ENCODE measurements at places on chromosomes 4 and X.

DNA sequence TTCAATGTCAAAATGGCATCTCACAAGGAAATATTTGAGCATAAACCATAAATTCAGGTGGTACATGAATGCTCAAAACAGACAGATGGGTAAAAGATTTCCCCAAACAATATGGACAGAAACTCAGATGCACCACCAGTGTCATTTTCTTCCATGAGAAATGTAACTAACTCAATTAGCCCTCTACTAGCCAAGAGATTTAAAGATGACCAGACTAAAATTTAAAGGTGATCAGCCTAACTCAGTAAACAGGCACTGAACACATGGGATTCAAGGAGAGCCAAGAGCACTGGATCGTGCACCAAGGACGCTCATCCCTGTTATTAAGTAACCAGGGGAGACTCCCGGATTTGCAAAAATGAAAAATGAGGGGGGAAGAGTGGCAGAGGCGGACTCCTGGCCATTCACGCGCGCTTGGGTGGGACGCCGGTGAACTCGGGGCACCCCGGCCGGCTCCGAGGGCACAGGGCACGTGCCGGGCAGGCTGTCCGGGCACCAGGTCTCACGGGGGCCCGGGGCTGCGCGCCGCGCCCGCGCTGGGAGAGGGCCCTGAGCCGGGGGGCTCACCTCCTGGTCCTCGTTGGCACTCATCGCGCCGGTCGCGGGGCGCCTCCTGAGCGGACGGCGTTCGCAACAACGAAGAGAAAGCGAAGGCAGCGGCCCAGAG is 490 bp downstream of the RWDD4 start:
- no peak for DNase-seq

GRCh38 chrX:9905721-9906120 is 61.4 kb upstream of the CLDN34 start:
- no peak for DNase-seq

DNA sequence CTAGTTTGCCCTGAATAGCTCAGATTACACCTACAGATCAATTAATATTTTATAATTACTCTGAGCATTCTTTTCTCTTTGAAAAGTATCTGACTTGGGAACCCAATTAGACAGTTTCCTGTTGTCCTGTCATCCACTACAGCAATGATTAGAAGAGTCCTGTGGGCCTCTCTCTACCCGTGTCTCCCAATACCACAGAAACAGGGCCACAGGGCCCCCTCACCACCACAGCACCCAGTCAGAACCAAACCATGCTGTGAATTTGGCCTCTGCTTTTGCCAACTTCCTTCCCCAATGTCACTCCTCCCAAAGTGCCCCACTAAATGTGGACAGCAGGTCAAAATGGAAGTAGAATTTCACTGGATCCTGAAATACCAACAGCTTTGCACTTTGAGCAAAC is 10.3 kb downstream of the USP46 start:
- DNase-seq = no peak

- no peak for DNase-seq
Measured at GRCh38 chr4:39102297-39102696, 40.3 kb downstream of the KLHL5 start.

GRCh38 chrX:113421432-113421831 is 580.8 kb upstream of the AMOT start:
- DNase-seq = no peak

DNA sequence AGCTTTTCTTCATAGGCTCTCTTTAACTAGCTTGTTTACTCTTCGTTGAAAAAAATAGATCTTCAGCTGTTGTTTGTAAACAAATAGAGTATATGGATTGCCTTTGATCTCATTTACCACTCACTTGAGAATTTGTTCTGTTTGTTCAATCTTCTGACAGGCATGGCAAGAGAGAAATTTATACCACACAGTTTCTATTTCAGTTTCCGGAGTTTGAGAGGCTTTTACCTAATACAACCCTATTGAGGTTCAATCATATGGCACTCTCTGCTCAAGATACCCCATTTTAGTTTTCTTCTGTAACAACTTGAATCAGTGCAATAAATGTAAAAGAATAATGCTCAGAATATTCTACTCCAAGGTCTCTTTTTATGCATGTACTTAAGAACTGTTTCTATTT is 148.0 kb downstream of the EMCN start:
- DNase-seq = no peak

DNA sequence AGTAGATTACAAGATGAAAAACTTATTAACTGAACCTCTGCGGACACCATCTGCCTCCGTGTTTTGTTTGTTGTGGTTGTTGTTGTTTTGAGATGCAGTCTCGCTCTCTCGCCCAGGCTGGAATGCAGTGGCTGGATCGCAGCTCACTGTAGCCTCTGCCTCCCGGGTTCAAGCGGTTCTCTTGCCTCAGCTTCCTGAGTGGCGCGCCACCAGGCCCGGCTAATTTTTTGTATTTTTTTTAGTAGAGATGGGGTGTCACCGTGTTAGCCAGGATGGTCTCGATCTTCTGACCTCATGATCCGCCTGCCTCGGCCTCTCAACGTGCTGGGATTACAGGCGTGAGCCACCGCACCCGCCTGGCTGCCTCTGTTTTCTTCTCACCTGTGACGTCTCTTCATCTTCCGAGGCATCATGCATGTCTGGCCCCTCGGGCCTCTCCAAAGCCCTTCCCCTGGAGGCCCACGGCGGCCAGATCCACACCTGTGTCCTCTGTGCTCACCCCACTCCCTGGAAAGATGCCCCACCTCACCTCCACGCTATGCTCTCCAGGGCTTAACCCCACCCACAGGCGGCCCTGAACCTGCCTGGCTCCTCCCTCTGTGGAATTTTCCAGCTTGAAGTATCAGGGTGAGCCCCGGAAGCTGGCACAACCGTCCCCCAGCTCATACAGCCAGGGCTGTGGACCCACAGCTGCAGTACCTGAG is 77.0 kb upstream of the MXD4 start:
- DNase-seq = no peak

GRCh38 chr4:7206911-7207567 is 14.7 kb downstream of the SORCS2 start:
- DNase-seq = no peak

DNA sequence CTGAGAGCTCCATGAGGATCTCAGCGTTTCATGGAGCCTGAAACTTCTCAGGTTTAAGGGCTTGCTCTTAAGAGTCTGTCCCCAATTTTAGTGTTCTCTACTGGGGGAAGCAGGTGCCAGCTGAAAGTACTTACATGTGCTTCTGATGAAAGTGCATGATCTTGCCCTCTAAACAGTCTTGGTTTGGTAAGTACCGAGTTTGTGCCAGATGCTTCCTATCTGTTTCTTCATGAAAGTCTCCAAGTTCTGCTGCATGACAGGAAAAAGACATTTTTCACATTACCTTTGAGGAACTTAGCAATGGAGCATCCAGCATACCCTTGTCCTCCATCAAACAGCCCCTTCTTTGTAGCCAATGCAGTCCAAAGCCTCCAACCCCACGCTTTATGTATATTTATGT is 42.0 kb downstream of the FRMD7 start:
- DNase-seq = no peak

DNA sequence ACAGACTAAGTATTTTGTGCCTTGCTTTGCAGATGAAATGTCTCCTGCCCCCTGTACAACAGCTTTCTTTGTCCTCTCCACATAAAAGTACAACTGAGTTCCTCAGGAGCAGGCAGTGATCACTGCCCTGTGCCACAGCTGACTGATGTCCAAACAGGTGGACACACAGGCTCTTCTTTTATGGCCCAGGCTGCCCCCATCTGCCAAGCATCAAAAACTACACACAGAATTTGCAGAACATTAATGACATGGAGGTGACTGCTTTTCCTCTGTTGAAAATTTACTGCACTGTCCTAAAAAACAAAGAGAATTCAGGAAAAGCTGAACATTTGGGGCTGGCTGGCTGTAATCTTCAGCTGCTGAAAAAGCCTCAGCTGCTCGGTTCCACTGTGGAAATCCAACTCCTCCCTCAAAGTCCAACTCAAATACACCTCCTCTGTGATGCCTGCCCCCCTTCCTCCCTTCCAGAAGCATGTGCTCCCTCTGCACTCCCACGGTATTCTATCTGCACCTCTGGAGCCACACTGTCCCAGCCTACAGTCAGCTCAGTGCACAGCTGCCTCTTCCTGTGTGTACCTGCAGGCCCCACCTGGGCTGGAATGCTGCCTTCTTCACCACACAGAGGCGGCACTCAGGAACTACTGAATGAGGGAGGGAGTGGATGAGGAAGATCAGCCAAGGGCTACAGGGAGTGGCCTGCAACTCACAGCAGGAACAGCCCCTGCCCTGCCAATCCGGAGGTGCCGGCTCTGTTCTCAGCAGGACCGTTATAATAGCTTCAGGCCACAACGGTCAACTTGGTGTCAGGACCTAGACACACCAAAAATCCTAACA is 10.3 kb downstream of the AFAP1 start:
- no peak for DNase-seq

DNA sequence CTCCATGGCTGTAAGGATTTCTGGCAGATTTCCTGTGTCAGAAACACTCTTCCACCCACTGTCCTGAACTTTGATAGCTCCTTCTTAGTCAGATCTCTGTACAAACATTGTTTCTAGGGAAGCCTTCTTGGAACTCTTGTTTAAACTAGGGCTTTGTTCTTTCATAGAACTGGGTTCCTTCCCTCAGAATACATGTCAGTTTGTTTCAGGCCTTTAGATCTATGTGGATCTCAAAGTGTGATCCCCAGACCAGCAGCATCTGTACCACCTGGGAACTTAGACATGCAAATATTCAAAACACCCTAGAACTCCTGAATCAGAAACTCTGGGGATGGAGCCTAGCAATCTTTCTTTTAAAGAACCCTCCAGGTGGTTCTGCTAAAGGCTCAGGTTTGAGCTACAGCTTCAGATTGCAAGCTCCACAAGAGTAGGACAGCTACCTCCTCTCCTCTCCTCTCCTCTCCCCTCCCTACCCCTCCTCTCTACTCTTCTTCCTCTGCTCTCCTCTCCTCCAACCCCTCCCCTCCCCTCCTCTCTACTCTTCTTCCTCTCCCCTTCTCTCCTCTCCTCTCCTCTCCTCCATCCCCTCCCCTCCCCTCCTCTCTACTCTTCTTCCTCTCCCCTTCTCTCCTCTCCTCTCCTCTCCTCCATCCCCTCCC is 12.7 kb downstream of the RASSF6 start:
- DNase-seq = no peak

DNA sequence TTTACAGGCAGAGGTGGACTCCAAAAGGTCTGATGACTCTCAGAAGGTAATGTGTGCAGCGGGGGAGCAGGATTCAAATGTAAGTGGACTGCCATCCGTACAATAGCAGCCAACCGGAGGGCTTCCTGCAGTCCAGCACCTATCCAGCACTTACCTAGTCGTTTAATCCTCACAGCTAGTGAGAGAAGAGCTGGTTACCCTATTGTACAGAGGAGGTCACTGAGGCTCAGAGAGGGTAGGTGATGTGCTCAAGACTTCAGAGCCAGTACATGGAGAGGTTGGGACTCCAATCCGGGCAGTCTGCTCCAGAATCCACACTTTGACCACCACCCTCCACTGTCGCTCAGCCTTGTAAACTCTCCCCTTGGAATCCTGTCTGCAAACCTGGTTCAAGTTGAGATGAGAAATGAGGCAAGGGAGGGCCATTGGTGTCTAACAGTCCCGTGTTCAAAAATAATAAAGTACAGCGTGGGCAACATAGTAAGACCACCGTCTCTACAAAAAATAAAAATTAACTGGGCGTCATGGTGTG is 22.5 kb upstream of the JAKMIP1 start:
- no peak for DNase-seq

DNA sequence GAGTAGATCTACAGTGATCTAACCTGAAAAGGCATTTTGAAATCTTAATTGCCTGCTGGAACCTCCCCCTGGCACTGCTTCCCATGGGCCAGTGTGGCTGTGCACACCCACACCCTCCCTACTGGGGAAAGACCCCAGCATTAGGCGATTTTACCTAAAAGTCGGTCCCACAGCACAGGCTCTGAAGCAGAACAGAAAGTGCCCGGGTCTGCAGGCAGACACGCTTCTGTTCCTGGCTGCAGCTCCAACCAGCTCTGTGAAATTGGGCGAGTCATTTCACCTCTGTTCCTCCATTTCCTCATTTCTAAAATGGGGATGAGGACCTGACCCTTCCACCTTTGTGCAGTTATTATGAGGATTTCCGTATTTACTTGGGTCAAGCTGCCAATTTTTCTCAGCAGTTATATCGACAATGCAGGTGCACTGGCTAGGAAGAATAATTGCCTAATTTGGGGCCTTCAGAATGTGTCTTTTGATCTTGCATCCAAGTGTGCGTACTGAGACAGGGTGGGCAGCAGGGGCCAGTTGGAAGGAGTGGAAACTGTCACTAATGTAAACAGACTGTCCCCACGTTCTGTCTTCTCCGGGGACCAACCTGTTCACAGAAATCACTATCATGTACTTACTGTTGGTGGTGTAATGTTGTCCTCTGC is 7.1 kb downstream of the KLF3 start:
- DNase-seq = no peak

DNA sequence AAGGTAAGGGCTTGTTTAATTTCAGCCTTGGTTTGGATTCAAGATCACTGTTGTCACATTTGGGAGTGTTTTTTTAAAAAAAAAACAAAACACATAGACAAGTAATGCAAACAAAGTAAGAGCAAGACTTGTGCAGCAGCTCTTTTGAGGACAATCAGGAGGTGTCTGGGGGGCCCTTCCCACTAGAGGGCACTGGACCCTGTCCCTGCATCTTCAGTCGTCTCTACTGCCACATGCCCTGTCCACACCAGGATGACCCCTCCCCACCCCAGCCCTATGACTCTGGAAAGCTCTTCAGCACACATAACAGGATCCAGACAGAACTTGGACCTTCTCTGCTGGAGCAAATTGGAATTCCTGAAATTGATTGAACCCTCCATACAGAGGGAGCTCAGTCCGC is 71.0 kb downstream of the USP46 start:
- no peak for DNase-seq

DNA sequence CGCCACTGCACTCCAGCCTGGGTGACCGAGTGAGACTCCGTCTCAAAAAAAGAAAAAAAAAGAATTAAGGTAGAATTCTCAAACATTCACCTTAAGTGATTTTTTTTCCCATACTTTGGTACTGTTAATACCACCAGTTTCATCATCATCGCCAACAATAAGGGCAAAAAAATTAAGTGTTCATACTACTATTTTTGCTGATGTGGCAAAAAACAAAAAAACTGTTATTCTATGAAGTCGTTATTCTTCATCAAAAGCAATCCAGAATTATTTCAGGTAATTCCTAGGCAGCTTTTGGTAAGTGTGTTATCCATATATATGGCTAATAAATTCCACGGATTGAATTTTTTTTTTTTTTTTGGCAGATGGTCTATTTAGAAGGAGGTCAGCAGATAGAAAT is 85.7 kb downstream of the KCNIP4 start:
- DNase-seq = no peak

- no peak for DNase-seq
Measured at GRCh38 chr4:150582146-150582872, at the start of gene MAB21L2. MAB21L2 (plus strand) TSS chr4:150582151; CDS start chr4:150583030, 879 bp downstream.

- no peak for DNase-seq
Measured at GRCh38 chr4:68358988-68359387, 9.1 kb upstream of the YTHDC1 start.

DNA sequence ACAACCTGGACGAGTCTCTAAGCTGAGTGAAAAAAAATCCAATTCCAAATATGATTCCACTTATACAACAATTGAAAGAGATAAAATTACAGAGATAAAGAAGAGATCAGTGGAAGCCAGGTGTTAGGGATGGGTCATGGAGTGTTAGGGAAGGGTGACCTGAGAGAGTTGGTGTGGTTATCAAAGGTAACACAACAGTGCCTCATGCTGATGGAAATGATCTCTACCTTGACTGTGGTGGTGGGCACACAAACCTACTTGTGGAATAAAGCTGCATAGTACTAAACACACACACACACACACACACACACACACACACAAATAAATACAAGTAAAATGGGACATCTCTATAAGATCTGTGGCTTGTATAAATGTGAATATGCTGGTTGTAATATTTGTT is 26.0 kb downstream of the BEND2 start:
- DNase-seq = no peak

All from NCI-H1048 (cell line).